ENCODE measurements at places on chromosomes 3 and 15. TPM values are rescaled to one million over a fixed set of nuclear protein-coding genes. Genes with fewer than 3 reads are reported as not detected.

- H3K4me1 ChIP-seq = no peaks in the 10 kb centered on the region
- no peaks in the 10 kb centered on the region for H3K36me3 ChIP-seq
- H3K27me3 ChIP-seq = peaks cover 15% of the 10 kb centered on the region
- H3K27ac ChIP-seq = no peak overlapping the region
- H3K4me3 ChIP-seq = no peak overlapping the region
Observed at GRCh38 chr3:72606005-72606800, 242.0 kb downstream of the SHQ1 start.

Gene LRTM1
- total RNA-seq = not detected

GRCh38 chr3:48419597-48419996 is 10.3 kb downstream of the PLXNB1 start:
- H3K4me1 ChIP-seq = peaks cover 10% of the 10 kb centered on the region
- peaks cover 76% of the 10 kb centered on the region for H3K36me3 ChIP-seq
- no peak for DNase-seq
- H3K4me3 ChIP-seq = no peak overlapping the region

DNA sequence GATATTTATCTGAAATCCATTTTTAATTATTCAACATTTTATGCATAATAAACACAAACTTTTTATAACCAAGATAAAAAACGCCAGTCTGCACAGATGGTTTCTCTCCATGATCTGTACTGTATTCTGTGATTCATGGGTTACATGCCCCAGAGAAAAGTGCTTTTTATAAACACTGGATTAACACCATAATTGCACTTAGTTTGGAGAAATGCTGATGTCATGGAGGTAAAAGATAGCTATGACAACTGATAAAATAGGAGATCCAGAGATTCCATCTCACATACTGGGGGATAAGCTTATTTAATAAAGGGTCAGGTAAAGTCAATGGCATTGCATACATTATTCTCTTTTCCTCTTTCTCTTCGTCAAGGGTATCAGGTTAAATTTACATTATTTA is 1460.4 kb upstream of the ALCAM start:
- no peak overlapping the region for H3K4me3 ChIP-seq
- no peak overlapping the region for H3K27ac ChIP-seq
- no peak for DNase-seq
- peaks cover 84% of the 10 kb centered on the region for H3K27me3 ChIP-seq
- H3K4me1 ChIP-seq = no peaks in the 10 kb centered on the region

Gene ZCWPW2
- 1.0 TPM for total RNA-seq

Gene PLS1
- 7.3 TPM for total RNA-seq

Data from MCF 10A (cell line).